Stimulated activated CD8-positive, alpha-beta memory T cell treated with anti-CD3 and anti-CD28 coated beads, Interleukin-4, amount 100 ng/mL, for 1 hour (primary cell): ENCODE measurements at places on chromosomes 16 and 17.

DNA sequence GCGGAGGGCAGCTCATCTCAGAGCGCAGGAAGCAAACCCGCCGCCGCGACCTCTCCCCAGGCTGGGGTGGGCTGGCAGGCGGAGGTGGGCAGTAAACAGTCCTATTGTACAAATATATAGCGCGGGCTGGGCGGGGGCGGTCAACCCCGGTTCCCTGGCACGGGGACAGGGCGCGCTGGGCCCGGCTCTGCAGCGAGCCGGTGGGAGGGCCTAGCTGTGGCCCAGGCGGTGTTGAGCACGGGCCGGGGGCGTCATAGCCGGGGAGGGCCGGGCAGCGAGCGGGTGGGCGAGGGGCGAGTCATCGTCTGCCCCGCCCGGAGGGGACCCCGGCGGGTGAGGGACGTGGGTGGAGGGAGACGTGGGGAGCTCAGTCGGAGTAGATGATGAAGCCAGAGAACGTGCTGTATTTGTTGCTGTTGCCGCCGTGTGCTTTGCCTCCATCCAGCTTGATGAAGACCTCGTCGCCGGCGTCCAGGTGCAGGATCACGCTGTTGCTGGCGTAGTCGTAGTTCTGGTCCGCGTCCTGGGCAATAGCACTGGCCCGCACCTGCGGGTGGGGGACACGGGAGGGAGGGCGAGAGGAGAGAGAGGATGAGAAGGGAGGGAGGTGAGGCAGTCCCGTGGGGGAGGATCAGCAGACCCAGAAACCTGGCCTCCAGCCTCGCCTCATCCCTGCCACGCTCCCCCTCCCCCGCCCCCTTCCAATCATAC lies 8.1 kb downstream of the C1QL1 start:
- DNase-seq, result no peak

- no peak for DNase-seq
These were observed 44.8 kb downstream of the CDYL2 start for GRCh38 chr16:80759419-80760162.

DNA sequence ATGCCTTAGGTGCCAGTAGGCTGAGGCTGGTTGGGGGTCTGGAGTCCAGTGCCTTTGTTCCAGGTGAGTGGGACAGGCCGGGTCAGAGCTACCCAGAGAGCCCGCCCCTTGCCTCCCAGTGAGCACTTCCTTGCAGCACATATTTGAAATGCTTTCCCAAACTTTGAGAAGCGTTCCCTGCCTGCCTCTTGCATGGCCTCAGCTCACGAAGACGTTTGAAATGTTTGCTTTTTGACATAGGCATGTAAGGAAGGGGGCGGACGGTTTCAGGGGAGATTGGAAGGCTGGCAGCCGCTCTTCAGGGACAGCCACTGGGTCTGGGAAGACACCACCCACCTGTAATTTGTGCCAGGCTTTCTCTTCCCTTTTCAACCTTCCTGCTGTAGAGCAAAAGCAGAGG lies 5.1 kb upstream of the FOXL1 start:
- no peak for DNase-seq

DNA sequence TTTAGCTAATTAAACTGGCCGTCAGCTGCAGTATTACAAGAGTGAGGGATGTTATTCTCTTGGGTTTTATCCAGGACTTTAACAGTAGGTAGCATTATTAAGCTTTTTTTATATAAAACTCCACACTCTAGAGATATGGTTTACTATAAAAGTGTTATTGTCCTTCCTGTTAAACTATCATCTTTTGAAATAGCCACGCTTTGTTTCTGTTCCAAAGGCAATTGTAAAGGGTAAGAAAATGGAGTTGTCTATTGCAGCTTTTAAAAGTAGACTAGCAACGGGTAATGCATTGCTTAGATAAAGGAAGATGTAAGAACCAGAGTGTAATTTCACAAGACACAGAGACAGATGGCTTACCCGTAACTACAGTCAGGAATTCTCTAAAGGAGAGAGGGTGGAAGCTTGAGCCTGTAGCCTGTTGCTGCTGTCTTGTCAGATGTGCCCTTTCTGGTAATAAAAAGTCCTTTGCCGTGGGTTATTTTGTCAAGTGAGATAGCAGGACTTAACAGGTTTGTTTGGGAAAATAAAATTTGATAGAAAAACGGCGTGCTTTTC lies 56.4 kb downstream of the WWOX start:
- no peak for DNase-seq

- DNase-seq, result no peak
These were observed 254.1 kb upstream of the IRX3 start for GRCh38 chr16:54540525-54541180.

GRCh38 chr16:85326113-85326793 lies 214.0 kb upstream of the CIBAR2 start:
- no peak for DNase-seq
